ENCODE measurements at places on chromosomes 12 and 14.

GRCh38 chr14:100740196-100740825 lies 13.6 kb downstream of the DLK1 start:
- DNase-seq = no peak

GRCh38 chr12:70309348-70309747 lies 56.7 kb upstream of the KCNMB4 start:
- DNase-seq = no peak

DNA sequence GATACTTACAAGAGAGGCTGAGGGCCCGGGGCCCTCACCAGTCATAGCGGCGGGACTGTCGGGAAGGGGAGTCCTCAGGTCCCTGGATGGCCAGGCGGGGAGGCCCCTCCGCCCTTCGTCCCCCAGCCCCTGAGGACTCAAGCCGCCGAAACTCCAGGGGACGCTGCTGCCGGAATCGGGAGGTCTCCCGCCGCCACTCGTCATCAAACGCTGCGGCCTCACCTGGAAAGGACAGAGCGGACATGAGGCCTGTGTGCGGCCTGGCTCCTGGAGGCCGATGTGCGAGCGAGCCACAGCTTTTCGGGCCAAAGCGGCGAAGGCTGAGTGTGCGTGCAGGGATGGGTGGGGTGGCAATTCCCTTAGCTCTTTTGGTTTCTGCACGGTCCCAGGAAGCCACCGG lies 4.2 kb downstream of the MLF2 start:
- DNase-seq = no peak

DNA sequence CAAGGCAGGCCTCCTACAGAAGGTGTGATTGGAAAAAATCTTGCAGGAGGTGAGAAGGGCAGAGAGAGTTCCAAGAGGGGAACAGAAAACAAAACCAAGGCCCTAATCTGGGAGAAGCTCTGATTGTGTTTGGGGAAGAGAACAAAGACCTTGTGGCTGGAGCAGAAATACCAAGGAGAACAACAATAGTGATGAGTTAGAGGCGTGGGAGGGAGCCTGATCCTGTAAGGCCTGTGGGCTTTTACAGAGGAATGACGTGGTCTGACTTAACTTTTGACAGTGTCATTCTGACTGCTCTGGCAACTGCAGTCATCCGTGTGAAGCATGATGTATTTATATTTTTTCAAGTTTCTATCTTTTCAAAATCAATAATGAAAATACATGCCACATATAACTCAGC lies 200.6 kb downstream of the ANO4 start:
- DNase-seq = no peak

- no peak for DNase-seq
Measured at GRCh38 chr14:88164906-88165534, 158.0 kb downstream of the KCNK10 start.

DNA sequence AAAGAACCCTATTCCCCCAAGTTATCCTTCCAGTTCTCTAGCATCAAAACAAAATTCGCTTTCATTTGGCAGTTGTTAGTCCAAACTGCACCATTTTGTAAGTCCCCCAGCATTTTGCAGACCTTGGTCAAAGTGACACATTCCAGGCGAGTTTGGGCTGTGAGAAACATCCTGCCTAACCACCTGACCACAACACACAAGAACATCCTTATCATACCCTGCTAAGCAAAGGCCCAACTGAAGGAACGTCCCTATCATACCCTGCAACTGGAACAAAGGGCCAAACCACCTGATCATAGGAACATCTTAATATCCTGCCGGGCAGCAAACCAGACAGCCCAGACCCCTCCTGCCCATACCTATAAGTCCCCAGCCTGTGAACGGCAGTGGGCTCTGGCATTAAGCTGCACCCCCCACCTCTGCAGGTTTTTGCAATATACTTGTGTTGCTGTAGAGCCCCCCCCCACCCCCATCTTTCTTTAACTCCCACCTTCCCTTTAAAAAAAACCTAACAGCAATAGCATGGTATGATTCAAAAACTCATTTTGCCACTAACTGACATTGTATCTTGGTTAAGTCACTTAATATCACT lies 2.7 kb downstream of the PCNX4 start:
- no peak for DNase-seq

GRCh38 chr14:105135700-105136395 lies 32.7 kb downstream of the JAG2 start:
- DNase-seq = no peak

DNA sequence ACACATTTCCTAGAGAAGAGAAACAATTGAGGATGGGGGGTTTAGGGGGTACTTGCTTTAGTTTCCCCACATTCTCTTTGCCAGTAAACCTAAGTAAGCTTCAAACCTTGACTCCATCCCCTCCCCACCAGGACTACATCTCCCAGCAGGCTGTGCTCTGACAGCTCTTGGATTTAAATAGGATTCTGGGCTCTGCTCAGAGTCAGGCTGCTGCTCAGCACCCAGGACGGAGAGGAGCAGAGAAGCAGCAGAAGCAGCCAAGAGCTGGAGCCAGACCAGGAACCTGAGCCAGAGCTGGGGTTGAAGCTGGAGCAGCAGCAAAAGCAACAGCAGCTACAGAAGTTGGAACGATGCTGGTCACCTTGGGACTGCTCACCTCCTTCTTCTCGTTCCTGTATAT lies 20.6 kb downstream of the RDH12 start:
- DNase-seq = no peak

GRCh38 chr12:68001486-68002466 lies 12.5 kb downstream of the IFNG-AS1 start:
- DNase-seq = peak; percentile 25

- no peak for DNase-seq
Measured at GRCh38 chr14:69505338-69506240, 21.1 kb downstream of the PLEKHD1 start.

DNA sequence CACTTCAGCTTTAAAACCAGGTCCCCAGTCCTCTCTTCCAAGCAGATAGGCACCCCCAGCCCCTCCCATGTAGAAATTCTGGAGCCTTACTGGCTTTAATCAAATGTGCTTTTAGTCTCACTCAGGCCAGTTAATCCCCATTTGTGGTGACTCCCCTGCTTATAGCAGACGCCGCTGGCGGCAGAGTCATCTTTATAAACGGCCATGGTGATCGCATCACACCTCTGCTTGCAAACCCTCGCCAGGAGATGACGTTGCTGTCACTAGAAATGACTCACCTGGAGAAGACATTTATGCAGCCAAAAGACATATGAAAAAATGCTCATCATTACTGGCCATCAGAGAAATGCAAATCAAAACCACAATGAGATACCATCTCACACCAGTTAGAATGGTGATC lies 369.3 kb downstream of the VRK1 start:
- DNase-seq = peak; percentile 88

DNA sequence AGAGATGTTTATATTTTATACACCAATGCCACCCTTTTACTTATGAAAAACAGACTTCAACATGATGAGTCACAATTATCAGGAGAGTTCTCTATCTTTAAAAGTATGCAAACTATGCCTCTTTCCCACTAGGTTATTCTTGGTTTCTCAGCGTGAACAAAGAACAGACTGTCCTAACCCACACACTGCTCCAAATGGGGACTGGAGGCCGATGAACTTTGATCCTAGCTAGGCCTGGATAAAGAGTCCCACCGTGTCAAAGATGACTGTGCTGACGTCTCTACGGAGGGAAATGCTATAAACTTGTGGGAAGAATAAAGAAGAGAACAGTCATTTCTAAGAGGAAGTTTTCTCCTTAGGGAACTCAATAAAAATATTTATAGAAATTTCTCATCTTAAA lies 160.1 kb downstream of the EPS8 start:
- peak; percentile 51 for DNase-seq

DNA sequence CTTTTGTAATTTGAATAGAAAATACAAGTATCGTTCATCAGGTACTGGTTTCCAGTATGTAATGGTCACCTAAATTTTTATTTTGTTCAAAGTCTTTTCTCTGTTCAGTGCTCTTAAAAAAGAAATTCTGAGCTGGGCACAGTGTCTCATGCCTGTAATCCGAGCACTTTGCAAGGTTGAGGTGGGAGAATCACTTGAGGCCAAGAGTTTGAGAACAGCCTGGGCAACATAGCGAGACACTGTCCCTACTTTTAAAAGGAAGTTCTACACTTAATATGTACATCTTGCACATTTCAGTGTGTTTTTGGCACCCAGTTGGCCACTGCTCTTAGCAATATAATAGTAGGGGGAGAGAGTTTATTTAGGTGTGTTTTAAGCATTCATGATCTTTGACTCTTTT lies 27.9 kb downstream of the PCNX1 start:
- no peak for DNase-seq

GRCh38 chr12:114240288-114240687 lies 165.7 kb downstream of the TBX5 start:
- DNase-seq = no peak

- DNase-seq = no peak
Measured at GRCh38 chr12:124523071-124523470, 44.3 kb downstream of the NCOR2 start.

DNA sequence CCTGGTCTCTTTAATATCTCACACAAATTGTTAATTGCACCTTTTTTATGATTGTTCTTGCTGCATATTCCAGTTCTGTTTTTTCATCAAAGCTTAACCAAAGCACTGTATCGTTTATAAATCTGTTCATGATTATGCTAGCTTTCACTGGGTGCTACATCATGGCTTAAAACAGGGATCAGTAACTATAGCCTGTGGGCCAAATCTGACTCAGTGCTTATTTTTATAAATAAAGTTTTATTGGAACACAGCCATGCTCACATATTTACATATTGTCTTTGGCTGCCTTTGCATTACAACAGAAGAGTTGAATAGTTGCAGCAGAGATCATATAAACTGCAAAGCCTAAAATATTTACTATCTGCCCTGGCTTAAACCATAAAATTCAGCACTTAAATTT lies 183.4 kb upstream of the NRXN3 start:
- peak; percentile 29 for DNase-seq

DNA sequence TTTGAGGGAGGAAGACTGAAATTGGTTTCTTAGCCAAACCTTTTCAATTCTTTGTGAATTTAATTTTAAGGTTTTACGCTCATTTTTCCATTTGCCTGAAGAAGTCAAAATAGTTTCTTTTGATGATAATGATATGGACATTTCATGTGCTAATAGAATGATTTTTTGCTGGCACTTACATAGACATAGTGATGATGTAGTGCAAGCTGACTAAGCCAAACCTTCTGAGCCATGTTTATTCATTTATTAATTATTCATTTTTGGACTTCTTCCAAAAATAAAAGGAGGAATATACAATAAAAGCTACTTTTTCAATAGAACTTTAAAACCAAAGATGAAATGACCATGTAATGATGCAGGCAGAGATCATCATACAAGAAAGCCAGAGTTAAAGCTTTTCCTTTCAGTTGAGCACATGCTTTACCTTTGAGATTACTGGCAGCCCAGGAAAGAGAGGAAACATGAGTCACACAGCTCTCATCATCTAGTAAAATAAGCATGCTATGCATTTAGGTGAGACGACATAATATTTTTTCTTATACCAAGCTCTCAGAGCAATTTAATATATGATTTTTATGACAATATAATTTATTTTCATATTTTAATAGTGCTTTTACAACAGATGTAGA lies 24.8 kb downstream of the KCNA1 start:
- no peak for DNase-seq

GRCh38 chr12:76713130-76713529 lies 50.8 kb upstream of the ZDHHC17 start:
- no peak for DNase-seq

DNA sequence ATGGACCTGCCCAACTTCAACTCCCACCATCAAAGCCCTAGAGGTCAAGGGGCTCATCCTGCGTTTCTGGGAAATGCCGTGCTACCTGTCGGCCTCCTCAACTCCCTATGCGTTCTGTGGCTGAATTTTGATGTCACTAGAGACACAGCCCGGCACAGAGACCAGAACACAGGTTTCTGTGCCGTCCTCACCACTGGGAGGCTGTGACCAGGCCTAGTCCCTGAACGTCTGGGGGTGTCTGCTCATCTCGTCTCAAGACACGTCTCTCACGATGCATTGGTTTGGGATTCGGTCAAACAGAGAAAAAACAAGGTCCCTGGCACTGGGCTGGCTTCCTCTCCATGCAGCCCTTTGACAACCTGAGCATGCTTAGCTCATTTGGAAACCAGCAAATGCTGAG lies 33.5 kb downstream of the SLC15A4 start:
- DNase-seq = no peak

DNA sequence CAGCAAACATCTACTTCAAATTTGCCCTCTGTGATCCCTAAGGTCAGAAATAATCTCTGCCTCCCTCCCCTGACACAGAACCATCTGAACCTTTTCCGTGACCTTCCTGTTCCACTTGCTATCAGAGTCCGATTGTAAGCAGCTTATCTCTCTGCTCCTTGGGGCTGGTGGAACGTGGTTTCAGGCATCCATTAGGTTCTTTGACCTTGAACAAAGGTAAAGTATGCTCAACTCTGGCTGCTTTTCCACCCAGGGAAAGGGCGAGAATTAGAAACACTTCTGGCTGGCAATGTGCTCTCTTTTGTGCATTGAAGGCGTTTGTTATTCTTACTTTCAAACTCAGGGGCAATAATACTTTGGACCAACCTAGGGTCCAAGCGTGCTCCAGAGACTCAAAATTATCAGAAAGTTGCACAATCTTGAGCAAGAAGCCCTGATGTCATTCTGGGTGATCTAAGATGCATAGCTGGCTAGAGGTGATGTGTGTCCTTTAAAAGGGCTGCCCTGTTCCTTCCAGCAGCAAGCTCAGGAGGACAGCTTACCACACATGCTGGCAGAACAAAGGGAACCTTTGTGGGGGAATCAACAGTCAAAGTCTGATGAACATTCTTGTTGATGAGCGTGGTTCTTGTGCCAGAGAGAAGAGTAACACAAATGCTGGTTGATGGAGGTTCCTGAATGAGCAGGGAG lies 29.8 kb downstream of the ADGRD1 start:
- peak; percentile 37 for DNase-seq

GRCh38 chr12:116971222-116971621 lies 60.5 kb downstream of the FBXW8 start:
- DNase-seq = no peak

All from NCI-H526 treated with DMSO at 0.1 percent for 48 hours (cell line).